BJ (cell line): ENCODE measurements at places on chromosomes 3 and 15. TPM values are rescaled to one million over a fixed set of nuclear protein-coding genes. Genes with fewer than 3 reads are reported as not detected.

NISCH gene
- 66.4 and 95.3 TPM in 2 replicates for polyA plus RNA-seq

EPHA3 gene
- polyA plus RNA-seq, result 0.12 and 0.18 TPM in 2 replicates

- DNase-seq, result no peak
Observed at GRCh38 chr3:101519685-101520365, 6.8 kb upstream of the SENP7 start.

GRCh38 chr3:72995337-72995736 lies 1.3 kb upstream of the PPP4R2 start:
- no peak for DNase-seq

TMEM45A gene
- polyA plus RNA-seq, result 35.1 and 68.4 TPM in 2 replicates

- DNase-seq, result no peak
Observed at GRCh38 chr15:81865850-81866537, 179.8 kb downstream of the MEX3B start.

DNA sequence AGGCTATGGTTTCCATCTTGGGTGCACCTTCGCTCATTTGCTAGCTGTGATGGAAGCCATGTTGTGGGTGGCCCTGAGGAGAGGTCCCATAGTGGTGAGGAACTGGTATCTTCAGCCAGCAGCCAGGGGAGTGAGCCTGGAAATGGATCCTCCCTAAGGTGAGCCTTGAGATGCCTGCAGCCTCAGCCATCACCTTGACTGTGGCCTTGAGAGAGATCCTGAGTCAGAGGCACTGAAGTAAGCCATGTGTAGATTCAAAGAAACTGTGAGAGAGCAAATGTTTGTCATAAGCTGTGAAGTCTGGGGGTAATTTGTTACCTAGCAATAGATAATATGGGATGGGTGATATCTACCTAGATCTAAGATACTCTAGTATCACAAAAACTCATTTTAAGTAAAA lies 105.3 kb downstream of the SNRK start:
- DNase-seq, result no peak

CSPG4 gene
- polyA plus RNA-seq, result 9.5 and 24.1 TPM in 2 replicates

DNA sequence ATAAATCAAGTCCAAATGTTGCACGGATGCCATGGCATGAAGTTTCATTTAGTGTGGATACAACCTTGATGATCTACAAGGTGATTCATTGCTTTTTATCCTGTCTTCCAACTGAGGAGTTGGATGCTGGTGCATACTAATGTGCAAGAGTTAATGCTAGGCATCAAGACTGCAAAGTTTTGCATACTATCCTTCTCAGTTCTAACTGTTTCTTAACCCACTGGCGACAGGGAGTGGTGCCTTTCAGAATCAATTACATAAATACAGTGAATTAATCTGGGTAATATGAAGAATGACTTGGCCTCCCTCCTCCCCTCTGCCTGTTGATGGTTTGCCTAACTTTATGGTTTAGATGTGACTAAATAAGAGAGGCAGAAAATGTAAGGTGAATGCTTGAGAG lies 43.5 kb downstream of the KCNAB1 start:
- DNase-seq, result no peak

DNA sequence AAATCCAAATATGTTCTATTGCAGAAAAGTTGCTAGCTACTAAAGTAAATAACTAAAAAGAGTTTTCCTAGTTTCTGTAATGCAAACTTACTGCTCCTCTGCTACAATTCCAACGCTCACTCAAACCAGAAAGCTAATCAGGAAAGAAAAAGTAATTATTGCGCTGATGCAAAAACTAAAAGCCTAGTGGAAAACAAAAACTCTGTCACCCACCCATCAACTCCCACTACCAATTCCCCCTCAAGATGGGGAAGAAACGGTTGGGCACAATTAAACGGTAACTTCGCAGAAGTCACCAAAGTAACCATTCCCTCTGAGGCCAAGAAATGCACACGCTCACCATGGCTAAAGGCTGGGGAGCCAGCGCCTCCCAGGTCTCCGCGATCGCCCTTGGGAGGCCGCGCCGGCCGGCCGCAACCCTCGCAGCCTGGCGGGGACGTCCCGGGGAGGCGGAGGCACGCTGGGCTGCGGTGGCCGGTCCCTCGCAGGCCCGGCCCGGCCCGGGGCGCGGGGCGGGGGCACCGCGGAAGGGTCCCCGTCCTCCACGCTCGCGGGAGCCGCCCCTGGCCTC lies 684 bp downstream of the SLTM start:
- no peak for DNase-seq

DNA sequence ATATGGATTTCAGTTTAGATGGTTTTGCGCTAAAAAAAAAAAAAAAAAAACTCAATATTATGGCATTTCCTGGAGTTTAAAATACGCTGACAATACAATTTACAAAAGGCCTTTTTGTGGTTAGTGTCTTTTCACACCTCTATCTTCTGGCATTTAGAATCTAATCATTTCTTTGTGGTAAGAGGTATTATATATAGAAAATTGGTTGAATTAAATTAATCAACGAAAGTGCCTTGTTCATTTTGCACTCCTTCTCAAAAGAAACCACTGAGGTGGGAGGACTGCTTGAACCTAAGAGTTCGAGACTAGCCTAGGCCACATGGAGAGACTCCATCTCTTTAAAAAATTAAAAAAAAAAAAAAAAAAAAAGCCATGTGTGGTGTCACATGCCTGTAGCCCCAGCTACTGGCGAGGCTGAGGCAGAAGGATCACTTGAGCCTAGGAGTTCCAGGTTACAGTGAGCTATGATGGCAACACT lies 90.0 kb upstream of the ICE2 start:
- DNase-seq, result no peak

COL8A1 gene
- polyA plus RNA-seq, result 186 and 213 TPM in 2 replicates
